ENCODE measurements at places on chromosomes 6 and 20.

DNA sequence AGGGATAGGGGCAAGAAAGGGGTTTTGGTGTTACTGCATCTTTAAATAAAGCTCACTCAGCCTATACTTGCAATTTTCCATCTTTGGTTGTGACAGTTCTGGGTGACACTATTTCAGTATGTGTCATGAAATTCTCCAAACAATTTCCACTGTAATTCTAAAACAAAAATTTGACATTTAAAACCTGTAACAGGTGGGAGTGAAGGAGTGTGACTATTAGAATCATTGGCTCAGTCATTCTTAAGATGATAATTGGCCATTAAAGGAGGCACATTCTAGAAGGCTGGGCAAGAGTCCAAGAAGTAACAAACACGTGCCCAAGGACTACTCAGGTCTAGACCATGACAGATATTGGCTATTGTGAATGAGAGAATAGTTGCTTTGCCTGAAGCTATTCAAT, 153.3 kb upstream of the ARG1 start:
- H3K4me3 ChIP-seq, result no peak overlapping the region
- H3K27me3 ChIP-seq, result no peaks in the 10 kb centered on the region
- no peak for DNase-seq
- no peaks in the 10 kb centered on the region for H3K36me3 ChIP-seq

- peaks cover 74% of the 10 kb centered on the region for H3K4me1 ChIP-seq
- no peak overlapping the region for H3K4me3 ChIP-seq
- H3K27me3 ChIP-seq, result no peaks in the 10 kb centered on the region
- DNase-seq, result no peak
- H3K27ac ChIP-seq, result peak overlapping the region; percentile 74
- no peaks in the 10 kb centered on the region for H3K36me3 ChIP-seq
These were observed 108.6 kb upstream of the NAA20 start for GRCh38 chr20:19908576-19908975.

DNA sequence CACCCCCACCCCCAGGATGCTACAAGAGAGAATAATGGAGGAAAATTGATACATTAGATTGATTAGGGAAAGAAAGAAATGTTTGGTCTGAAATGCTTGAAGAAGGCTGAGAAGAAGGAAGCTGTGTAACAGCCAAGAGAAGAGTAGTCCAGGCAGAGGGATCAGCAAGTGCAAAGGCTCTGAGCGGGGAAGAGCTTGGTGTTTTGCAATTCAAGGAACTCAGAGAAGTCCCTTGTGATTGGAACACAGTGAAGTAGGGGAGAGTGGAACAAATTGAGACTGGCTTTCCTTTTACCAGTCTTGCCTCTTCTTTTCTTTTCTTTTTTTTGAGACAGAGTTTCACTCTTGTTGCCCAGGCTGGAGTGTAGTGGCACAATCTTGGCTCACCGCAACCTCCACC, 76.6 kb upstream of the CHD6 start:
- H3K4me1 ChIP-seq, result peaks cover 15% of the 10 kb centered on the region
- H3K4me3 ChIP-seq, result no peak overlapping the region
- no peak for DNase-seq
- no peak overlapping the region for H3K27ac ChIP-seq
- H3K27me3 ChIP-seq, result no peaks in the 10 kb centered on the region

DNA sequence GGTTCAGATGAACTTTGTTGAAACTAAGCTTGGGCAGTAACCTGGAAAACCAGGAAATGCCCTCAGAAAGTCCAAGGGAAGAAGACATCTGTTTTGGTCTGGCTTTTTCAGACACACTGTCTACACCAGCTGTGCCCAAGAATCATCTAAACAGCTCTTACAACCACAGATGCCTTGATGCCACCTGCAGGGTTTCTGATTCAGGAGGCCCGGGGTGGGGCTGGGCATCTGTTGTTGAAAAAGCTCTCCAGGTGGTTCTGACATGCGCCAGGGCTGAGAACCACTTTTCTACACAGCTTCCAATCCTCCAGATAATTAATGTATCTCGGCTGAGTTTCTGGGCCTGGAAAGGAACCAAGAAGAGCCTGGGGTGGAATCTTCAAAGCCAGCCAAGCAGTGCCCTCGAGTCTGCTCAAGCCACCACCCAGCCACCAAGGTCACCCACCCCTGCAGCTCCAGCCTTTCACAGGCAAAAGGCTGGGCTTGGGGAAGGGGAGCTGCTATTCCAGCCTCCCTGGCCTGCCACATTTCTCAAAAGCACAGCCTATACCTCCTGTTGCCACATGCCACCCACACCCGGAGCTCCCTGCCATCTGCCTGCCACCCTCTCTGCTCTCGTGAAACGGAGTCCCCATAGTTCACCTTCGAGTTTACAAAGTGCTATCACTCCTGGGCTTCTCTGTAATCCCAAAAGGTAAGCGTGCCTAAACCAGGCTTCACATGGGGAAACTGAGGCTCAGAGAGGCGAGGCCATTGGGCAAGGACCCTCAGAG, 9.4 kb downstream of the MDGA1 start:
- no peaks in the 10 kb centered on the region for H3K4me1 ChIP-seq
- H3K4me3 ChIP-seq, result no peak overlapping the region
- no peaks in the 10 kb centered on the region for H3K36me3 ChIP-seq
- DNase-seq, result no peak
- no peaks in the 10 kb centered on the region for H3K27me3 ChIP-seq
- H3K27ac ChIP-seq, result no peak overlapping the region

- no peak overlapping the region for H3K27ac ChIP-seq
- no peaks in the 10 kb centered on the region for H3K36me3 ChIP-seq
- no peaks in the 10 kb centered on the region for H3K27me3 ChIP-seq
- DNase-seq, result no peak
- H3K4me1 ChIP-seq, result no peaks in the 10 kb centered on the region
These were observed 625.5 kb downstream of the CDH26 start for GRCh38 chr20:60583741-60584140.

GRCh38 chr6:157823001-157823527, at the start of gene SNX9:
Gene SNX9, plus strand, starts transcription at chr6:157823246. Its CDS starts 189 bp downstream, at chr6:157823435.
- no peaks in the 10 kb centered on the region for H3K36me3 ChIP-seq
- peaks cover 29% of the 10 kb centered on the region for H3K27me3 ChIP-seq
- DNase-seq, result peak; percentile 78

- no peak for DNase-seq
- H3K36me3 ChIP-seq, result no peaks in the 10 kb centered on the region
- peaks cover 12% of the 10 kb centered on the region for H3K4me1 ChIP-seq
- H3K27me3 ChIP-seq, result no peaks in the 10 kb centered on the region
These were observed 7.7 kb upstream of the MYB start for GRCh38 chr6:135173242-135173988.

- H3K4me1 ChIP-seq, result no peaks in the 10 kb centered on the region
- no peak overlapping the region for H3K4me3 ChIP-seq
- no peak overlapping the region for H3K27ac ChIP-seq
- DNase-seq, result no peak
- no peaks in the 10 kb centered on the region for H3K27me3 ChIP-seq
These were observed 191.7 kb upstream of the RIN2 start for GRCh38 chr20:19566226-19566945.

GRCh38 chr20:54155736-54156317, 18.0 kb downstream of the CYP24A1 start:
- peaks cover 4% of the 10 kb centered on the region for H3K27me3 ChIP-seq
- H3K27ac ChIP-seq, result no peak overlapping the region
- H3K4me1 ChIP-seq, result no peaks in the 10 kb centered on the region
- no peak overlapping the region for H3K4me3 ChIP-seq
- H3K36me3 ChIP-seq, result no peaks in the 10 kb centered on the region

DNA sequence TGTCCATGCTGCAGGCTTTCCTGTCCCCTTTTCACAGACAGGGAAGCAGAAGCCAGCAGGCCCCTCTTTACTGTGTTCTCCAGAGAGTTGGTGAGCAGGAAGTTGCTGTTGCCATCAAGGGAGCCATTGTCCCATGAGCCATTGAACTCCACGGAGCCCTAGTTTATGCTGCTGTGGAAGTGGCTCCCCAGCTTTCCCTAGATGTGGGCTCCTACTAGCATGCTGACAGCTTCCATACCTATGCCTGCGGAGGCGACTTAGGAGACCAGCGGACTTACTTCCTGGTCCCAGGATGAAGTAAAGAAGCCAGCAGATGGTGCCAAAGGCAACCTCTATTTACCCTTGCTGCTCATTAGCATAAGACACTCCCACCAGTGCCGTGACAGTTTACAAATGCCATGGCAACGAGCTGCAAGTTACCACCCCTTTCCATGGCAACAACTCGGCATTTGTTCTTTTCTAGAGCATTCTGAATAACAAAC, 30.8 kb upstream of the FKBP1A start:
- DNase-seq, result peak; percentile 78
- H3K27ac ChIP-seq, result no peak overlapping the region
- H3K27me3 ChIP-seq, result peaks cover 5% of the 10 kb centered on the region
- no peaks in the 10 kb centered on the region for H3K36me3 ChIP-seq
- H3K4me1 ChIP-seq, result peaks cover 6% of the 10 kb centered on the region

GRCh38 chr20:63917811-63918210, 22.9 kb downstream of the DNAJC5 start:
- H3K4me1 ChIP-seq, result peaks cover 6% of the 10 kb centered on the region
- no peak overlapping the region for H3K27ac ChIP-seq
- peaks cover 83% of the 10 kb centered on the region for H3K36me3 ChIP-seq

DNA sequence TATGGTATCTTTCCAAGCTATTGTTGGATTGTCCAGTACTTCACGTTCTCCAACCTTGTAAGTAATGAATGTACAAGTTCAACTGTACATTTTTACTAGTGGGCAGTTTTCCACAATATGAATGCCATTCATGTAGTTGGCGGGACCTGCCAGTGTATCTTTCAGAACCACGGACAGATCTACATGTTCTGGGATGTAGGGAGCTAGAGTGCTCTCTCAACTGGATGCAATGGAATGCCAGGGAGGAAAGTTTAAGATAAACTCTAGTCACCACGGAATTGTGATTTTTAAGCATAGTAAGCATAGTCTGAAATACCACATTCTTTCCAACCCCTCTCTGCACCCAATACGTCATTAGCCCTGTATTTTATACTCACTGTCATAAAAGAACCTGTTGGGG, 21.5 kb upstream of the HLA-C start:
- no peaks in the 10 kb centered on the region for H3K36me3 ChIP-seq
- H3K4me3 ChIP-seq, result no peak overlapping the region
- no peaks in the 10 kb centered on the region for H3K4me1 ChIP-seq
- peaks cover 24% of the 10 kb centered on the region for H3K27me3 ChIP-seq

- peak overlapping the region; percentile 92 for H3K4me3 ChIP-seq
- peaks cover 14% of the 10 kb centered on the region for H3K4me1 ChIP-seq
- DNase-seq, result no peak
- H3K27ac ChIP-seq, result peak overlapping the region; percentile 98
These were observed 636 bp downstream of the SUPT3H start for GRCh38 chr6:45377043-45377553.

DNA sequence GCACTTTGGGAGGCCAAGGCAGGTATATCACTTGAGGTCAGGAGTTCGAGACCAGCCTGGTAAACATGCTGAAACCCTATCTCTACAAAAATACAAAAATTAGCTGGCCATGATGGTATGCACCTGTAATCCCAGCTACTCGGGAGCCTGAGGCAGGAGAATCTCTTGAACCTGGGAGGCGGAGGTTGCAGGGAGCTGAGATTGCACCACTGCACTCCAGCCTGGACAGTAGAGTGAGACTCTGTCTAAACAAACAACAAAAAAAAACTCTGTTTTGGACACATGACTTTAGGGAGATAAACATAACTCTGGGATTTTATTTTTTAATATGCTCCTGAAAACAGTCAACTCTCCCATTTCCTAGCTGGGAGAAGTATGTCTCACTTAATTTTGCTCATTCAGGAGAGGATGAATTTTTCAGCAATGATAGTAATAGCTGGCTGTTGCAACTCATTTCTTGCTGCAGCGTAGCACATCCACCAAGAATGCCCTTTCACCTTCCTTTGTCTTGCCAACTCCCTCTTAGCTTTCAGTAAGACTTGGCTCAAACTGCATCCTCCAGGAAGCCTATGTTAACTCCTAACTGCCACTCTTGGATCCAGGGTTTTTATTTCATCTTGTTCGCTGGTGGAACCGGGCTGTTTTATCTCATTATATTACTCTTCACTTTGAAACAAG, 24.3 kb downstream of the TOP1 start:
- H3K4me3 ChIP-seq, result no peak overlapping the region
- no peaks in the 10 kb centered on the region for H3K36me3 ChIP-seq
- no peak overlapping the region for H3K27ac ChIP-seq
- peaks cover 43% of the 10 kb centered on the region for H3K4me1 ChIP-seq
- DNase-seq, result no peak

- DNase-seq, result no peak
- H3K36me3 ChIP-seq, result no peaks in the 10 kb centered on the region
- H3K4me1 ChIP-seq, result no peaks in the 10 kb centered on the region
These were observed 31.6 kb upstream of the CCN2 start for GRCh38 chr6:131982740-131983259.

DNA sequence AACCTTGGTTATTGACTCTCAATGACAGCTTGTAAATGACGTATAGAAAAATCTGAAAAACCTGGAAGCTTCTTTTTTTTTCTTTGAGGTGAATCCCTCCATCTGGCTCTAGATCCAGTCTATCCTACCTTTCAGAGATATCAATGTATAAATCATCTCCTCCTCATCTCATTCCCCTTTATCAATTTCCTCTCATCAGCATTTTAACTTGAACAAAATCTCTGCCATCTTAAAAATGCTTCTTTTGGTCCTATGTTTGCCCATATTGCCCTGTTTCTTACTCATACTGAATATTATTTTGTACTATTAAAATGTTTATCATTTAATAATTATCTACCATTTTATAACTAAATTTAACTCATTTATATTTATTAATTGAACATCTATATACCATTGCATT, 306.7 kb upstream of the TSHZ2 start:
- no peaks in the 10 kb centered on the region for H3K36me3 ChIP-seq
- H3K27me3 ChIP-seq, result no peaks in the 10 kb centered on the region
- H3K4me3 ChIP-seq, result no peak overlapping the region
- no peaks in the 10 kb centered on the region for H3K4me1 ChIP-seq

DNA sequence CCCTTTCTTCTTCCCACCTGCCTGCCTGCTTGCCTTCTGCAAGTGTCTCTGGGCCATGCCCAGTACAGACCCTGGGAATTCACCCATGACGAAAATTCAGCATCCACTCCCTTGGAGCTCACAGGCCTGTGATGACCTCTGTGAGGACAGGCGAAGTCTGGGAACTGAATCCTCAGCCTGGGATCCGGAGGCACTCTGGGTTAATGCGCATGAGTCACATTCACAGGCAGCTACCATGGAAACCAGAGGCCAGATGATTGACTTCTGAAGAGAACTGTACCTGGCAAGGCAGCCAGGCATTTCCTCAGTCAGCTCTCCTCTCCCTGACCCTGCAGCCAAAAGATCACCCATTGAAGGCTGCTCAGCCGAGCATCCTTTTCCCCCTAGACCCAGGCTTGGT, 41.0 kb downstream of the SLC9A8 start:
- no peak overlapping the region for H3K4me3 ChIP-seq
- H3K36me3 ChIP-seq, result peaks cover 75% of the 10 kb centered on the region
- no peak for DNase-seq
- H3K4me1 ChIP-seq, result peaks cover 7% of the 10 kb centered on the region
- no peak overlapping the region for H3K27ac ChIP-seq
- H3K27me3 ChIP-seq, result no peaks in the 10 kb centered on the region

DNA sequence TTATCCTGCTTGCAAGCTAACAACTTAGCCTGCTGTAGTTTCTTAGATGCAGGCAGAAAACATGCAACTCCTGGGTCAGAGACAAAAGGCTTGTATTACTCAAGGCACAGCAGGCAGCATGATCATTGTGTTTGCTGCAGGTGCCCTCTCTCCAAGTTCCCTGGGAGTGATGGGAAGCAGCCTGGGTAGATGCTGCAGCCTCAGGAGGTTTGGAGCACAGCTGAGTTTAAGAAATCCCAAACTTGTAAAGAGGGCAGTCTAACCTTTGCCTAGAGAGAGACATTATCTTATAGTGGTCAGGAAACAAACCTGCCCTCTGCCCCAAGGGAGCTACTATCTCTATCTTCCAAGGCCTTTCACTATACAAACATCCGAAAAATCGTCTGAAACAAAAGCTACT, 61.1 kb downstream of the PFDN4 start:
- H3K27ac ChIP-seq, result no peak overlapping the region
- no peak overlapping the region for H3K4me3 ChIP-seq
- no peak for DNase-seq
- H3K27me3 ChIP-seq, result no peaks in the 10 kb centered on the region
